Epithelial cell of proximal tubule (primary cell): ENCODE measurements at places on chromosomes 3 and 15. TPM values are rescaled to one million over a fixed set of nuclear protein-coding genes. Genes with fewer than 3 reads are reported as not detected.

DNA sequence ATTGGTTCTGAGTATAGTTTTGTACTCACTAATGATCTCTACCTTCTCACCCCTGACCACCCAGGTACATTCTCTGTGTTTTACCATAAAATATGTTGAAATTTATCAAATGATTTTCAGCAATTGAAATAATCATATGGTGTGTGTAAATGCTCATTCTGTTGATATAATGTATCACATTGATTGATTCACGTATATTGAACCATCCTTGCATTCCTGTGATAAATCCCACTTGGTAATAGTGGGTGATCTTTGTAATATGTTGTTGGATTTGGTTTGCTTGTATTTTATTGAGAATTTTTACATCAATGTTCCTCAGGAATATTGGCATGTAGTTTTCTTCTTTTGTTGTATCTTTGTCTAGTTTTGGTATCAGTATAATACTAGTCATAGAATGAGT, 1497.6 kb downstream of the OTOL1 start:
- DNase-seq = no peak

PARP15 gene
- total RNA-seq = 0.07 TPM in 1 of 2 replicates, not detected in the other

NR2E3 gene
- not detected in 2 replicates for total RNA-seq

GRCh38 chr3:126502656-126503055, 14.9 kb downstream of the UROC1 start:
- DNase-seq = no peak

DNA sequence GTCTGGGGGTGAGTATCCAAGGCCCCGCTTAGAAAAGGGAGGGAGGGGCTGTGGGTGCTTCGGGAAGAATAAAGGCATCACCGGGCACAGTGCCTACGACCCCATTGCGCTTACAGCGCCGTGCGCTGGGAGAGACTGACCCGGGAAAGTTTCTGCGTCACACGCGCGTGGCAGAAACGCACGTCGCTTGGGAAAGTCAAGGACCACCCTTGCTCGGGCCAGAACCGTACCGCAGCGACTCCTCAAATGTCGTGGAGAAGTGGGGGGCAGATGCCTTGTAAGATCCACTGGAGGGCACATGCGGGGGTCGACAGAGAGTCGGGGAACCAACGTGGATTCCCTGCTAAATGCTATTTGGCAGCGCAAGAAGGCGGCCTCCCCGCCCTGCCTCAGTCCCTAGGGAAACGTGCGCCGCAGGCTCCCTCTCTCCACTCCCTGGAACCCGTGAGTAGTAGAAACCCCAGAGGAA, 2.4 kb downstream of the ADAMTS9 start:
- DNase-seq = no peak

GLCE gene
- total RNA-seq = 12.7 and 17.7 TPM in 2 replicates

DNA sequence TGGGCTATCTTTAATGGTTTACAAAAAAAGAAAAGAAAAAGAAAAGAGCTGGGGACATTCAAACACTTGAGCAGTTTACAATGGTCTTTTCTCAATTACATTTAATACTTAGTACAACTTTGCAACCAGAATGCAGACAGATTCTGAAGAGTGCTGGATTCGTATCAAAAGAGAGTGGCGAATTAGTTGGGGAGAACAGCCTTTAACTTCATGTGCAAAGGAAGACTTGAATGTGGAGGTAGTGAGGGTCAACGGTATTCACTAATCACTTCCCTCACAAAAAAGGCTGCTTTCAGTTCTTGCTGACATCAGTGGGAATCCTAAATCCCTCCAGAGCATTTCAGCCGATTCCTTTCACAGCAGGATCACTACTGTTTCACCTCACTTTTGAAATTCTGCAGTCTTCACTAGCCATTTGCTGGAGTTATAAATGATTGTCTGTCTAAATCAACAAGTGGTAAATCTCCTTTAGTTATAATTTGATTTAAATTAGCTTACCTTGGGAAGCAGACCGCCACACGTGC, 323.0 kb upstream of the SEMA6D start:
- DNase-seq = no peak

DNA sequence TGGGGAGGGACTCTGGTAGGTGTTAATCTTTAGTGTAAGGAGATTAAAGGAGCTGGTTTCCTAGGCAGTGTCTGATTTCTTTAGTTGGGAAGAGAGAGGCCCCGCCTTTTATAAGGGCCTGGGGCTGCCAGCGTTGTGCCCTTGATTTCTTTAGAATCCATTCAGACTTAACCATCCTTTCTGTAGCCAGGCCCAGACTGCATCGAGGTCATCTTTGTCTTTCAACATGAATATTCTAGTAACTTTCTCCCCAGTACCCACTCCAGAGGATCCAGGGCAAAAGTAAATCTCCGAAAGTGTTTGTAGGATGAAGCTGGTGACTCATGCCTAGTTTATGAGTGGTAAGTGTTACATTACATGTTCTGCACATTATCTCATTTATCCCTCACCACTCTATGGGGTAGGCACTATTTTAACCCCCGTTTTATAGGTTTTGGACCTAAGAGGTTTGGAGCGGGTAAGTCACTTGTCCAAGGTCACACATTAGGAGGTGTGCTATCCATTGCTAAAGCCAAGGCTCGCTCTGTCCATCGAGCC, 11.8 kb upstream of the USP3 start:
- no peak for DNase-seq

LRRC31 gene
- 0.14 TPM in 1 of 2 replicates, not detected in the other for total RNA-seq

- no peak for DNase-seq
Measured at GRCh38 chr15:66614951-66615760, 49.4 kb upstream of the LCTL start.

GOLGA8T gene
- total RNA-seq = not detected in 2 replicates

COX5A gene
- 123 and 219 TPM in 2 replicates for total RNA-seq

ACAD11 gene
- total RNA-seq = 8.3 and 18.6 TPM in 2 replicates

RNU5B-1 gene
- not detected in 2 replicates for total RNA-seq

ISG20 gene
- total RNA-seq = 7.6 and 17.3 TPM in 2 replicates

- no peak for DNase-seq
Measured at GRCh38 chr15:78922527-78922926, 22.3 kb downstream of the CTSH start.

DNA sequence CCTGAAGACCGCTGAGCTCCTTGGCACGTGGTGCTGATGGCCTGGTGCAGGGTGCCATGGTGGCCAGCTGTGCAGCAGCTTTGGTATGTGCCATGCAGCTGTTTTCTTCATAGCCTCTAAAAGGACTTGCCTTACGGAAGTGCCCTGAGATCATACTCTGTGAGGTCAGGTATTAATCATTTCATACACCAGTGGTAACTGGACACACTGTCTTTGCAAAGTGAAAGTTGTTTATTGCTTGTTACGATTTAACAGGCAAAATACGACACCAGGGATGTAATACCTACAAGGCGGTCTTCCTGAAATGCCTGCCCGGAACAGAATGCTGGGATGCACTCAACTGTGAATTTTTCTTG, 184.6 kb downstream of the ATP10A start:
- no peak for DNase-seq

DNA sequence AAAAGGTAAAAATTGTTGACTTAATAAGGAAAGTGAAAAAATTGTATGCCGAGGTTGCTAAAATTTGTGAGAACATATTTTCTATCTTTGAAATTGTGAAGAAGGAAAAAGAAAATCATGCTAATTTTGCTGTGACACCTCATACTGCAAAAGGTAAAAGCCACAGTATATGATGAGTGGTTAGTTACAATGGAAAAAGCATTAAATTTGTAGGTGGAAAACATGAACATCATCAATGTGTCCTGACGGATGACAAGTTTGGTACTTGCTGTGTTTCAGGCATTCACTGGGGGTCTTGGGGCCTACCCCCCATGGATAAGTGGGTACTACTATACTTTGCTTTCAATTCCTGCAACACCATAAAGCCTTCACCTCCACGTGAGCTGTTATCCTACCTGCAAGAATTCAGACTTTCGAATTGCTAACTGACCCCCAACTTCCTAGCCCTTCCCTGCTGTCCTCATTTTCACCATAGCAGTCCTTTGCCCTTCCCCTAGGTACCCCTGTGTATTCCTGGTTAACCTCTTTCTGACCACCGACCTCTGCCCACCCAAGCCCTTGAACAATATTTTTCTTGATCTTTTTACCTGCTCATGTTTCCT, 62.4 kb downstream of the RAB7A start:
- DNase-seq = no peak

P2RY1 gene
- total RNA-seq = 0.06 and 0.51 TPM in 2 replicates

- no peak for DNase-seq
Measured at GRCh38 chr3:133835961-133836360, 30.3 kb downstream of the SRPRB start.

CD80 gene
- total RNA-seq = not detected in 2 replicates

DNA sequence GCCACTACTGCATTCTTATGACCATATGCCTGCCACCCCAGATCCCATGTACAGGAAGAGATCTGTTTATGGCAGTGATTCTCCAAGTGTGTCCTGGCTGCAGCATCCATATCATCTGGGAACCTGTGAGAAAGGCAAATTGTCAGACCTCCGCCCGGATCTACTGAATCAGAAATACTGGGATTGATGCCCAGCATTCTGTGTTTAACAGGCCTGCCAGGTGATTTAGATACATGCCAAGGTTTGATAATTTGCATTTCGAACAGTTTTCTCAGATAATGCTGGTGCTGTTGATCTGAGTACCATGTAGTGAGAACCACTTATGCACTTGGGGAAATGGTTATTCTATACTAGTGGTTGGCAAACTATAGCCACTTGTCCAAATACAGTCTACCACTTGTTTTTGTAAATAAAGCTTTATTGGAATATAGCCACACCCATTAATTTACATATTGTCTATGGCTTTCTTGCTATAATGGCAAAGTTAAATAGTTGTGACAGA, 165.4 kb downstream of the SSR3 start:
- DNase-seq = no peak

- DNase-seq = no peak
Measured at GRCh38 chr3:44845528-44846520, 15.9 kb upstream of the TMEM42 start.

- DNase-seq = no peak
Measured at GRCh38 chr3:157531771-157532170, 28.6 kb upstream of the VEPH1 start.

CCR9 gene
- total RNA-seq = 0.17 TPM in 1 of 2 replicates, not detected in the other

- peak; percentile 61 for DNase-seq
Measured at GRCh38 chr3:152328841-152329240, 60.1 kb downstream of the MBNL1 start.

ACVR2B gene
- 4.4 and 8.0 TPM in 2 replicates for total RNA-seq

GRCh38 chr3:9124730-9125129, 124.7 kb downstream of the SRGAP3 start:
- DNase-seq = no peak

- DNase-seq = no peak
Measured at GRCh38 chr15:65286704-65287519, at the start of gene PARP16. PARP16 (minus strand) TSS chr15:65286883; CDS start chr15:65286426, 457 bp downstream.

DNA sequence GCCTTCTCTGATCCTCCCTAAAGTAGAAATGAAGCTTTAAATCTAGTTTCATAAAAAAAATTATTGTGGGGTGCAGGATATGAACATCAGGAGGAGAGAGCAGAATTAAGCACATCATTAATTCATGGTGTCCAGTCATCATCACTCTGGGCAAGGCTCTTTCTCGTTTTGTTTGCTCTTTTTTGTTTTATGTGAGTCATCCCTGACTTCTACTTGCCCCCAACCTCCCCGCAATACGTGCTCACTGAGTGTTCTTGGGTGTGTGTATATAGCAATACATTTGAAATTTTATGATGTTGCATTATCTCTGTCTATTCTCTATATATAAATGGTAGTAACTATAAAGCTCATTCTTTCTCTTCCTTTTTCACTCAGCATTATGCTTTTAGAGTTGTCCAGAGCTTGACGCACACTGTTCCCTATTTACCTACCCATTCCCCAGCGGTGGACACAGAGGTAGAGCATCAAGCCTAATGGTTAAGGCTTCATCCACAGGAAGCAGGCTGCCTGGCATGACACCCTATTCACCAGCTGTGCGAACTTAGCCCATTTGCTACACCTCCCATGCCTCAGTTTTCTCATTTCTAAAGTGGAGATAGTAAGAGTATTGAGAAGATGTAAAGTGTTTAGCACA, 72.3 kb downstream of the CD200R1L start:
- DNase-seq = no peak

EFCAB12 gene
- not detected in 2 replicates for total RNA-seq

RARRES1 gene
- 9.8 and 10.4 TPM in 2 replicates for total RNA-seq

RAB27A gene
- 4.6 and 9.7 TPM in 2 replicates for total RNA-seq

SNX33 gene
- 6.7 and 13.5 TPM in 2 replicates for total RNA-seq

- DNase-seq = no peak
Measured at GRCh38 chr3:133997871-133998635, 31.7 kb downstream of the SLCO2A1 start.

SIDT1 gene
- 0.36 TPM in 1 of 2 replicates, not detected in the other for total RNA-seq
